ENCODE measurements at places on chromosomes 6 and 20.

DNA sequence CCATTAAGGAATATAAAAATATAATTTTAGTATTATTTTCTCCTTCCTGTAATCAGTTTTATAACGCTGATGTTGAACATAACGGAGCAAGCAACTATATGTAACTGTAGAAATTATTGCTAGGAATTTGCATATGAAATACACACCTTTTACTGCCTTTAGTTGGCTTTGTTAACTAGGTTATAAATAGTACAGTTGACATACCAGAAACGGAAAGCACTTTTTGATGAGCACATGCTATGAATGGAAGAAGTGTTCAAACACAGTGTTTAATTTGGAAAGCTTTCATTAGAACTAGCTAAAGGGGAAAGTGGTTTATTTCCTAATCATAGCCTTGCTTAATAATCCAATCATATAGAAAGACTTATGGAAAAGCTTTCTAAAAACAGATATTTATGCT lies 25.3 kb upstream of the BEND3 start:
- no peak for DNase-seq

DNA sequence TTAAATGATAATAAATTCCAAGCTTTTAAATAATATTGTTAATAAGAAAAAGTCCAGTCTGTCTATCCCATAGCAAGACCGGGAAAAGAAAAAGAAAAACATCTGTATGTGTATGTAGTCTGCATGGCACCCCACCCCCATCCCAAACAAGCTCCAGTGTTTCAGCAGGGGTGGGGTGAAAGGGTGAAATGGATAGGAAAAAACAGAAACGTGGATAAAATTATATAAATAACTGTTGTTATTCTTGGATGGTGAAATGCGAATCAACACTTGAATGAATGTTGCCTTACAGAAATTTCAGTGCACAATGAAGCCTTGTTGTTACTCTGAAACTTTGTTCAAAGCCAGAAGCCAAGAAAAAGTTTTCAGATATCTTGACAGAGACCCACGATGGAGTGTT lies 31.4 kb downstream of the HAO1 start:
- DNase-seq = no peak

GRCh38 chr20:884983-885952 lies 30.9 kb downstream of the ANGPT4 start:
- no peak for DNase-seq

DNA sequence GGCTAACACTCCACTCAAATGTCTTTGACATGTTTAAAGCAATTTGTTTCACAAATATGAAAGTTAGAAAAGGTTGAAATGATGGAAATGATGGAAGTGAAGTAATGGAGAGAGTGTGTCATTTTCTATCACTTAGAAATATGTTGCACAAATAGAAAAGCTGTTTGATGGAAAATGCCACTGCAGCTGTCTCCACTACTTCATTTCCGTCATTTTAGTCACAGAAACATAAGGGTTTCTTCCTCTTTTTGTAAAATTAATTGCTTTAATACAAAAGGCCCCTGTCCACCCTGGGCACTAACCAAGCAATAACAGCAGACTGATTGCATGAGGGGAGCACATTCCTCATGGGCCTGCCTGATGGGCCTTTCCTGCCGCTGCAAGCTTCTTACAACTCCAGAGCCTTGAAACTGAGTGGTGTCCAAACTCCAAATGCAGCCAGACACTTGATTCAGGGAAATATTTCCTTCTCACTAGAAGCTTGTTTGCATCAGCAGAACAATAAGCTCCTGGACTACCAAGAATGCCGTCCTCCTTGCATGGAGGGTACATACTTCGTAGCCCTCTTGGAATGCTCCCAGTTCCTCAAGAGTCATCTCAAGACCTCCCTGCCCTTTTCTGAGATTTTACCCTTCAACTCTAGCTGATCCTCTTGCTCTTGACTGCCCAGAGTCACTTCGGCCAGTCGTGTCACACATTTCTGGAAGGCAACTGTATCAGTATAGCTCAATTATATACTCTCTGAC lies 36.1 kb downstream of the F13A1 start:
- no peak for DNase-seq

DNA sequence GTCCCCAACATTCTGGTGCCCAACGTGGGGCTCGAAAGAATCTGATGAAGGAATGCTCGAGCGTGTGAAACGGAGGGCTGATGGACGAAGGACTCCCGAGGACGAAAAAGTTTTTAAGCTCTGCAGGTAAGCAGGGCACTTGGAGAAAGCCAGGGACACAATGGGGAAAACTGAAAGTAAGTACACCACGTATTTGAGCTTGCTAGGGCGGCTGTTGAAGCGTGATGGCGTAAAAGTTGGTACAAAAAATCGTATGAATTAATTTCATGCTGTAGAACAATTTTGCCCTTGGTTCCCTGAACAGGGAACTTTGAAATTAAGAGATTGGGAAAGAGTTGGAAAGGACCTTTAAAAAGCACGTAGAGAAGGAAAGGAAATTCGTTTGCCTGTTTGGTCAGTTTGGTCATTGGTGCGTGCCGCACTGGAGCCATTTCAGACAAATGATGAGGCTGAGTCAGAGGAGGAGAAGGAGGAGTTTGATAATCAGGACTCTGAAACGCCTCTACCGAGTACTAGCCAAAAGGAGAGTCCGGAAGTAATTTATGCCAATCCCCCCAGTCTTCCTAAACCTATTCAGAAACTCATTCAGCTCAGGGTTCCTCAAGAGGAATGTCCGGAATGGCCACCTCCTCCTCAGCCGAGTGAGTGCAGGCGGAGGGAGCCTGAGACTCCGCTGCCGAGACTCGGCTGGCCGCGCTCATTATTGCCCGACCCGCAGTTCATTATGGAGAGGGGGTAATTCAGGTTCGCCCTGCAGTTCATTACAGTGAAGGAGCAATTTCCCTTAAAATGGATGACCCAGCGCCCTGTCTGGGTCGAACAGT lies 59.2 kb upstream of the PRSS16 start:
- no peak for DNase-seq

DNA sequence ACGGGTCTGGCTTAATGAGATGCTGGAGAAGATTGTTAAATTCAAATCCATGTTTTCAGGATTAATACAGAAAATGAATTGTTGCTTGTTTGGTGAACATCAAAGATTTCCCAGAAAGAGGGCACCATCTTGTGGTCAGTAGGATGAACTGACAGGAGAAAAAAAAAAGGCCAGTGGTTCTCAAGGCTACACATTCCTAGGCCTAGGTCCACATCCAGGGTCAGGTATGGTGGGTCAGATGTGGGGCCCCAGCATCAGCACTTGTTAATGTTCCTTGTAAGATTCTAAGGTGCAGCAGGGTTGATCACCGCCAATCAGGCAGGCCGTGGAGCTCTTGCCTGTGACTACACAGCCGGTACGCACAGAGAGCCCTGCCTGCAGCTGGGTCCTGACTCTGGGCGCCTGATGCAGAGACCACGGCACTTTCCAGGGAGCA lies 34.0 kb upstream of the FOXO3 start:
- DNase-seq = no peak

DNA sequence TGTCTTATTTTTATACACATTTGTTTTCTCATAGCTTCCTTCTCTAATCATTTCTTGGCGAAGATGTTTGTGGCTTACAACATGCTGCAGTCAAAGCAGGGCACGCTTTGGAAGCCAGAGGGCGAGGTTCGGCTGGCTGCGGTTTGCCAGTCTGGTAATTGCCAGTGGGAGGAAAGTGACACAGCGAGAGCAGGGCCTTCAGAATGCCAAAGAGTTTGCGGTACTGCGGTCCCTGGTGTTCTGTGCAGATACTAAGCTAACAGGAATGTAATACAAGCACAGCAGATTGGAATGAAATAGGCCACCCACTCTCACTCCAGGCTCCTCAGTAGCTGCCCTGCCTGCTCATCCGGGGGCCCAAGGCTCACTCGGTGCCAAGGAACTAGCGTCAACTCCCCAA lies 58.7 kb upstream of the TGM3 start:
- DNase-seq = no peak

DNA sequence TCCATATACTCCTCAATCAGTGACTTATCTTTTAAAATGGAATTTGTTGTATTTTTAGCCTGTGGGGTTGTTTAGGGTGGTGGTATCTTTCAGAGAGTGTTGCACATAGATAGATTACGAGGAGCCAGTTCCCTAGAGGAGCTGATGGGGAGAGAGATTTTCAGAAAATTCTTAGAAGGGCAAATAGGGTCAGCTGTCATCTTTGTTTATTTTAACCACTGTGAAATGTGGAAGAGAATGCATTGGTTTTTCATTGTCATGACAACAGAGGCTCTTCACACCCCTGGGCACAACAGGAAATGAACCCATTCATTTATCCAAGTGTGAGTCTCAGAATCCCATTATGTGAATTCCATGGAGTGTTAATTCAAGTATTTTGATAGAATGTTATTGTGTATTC lies 188.4 kb downstream of the JARID2 start:
- DNase-seq = no peak

DNA sequence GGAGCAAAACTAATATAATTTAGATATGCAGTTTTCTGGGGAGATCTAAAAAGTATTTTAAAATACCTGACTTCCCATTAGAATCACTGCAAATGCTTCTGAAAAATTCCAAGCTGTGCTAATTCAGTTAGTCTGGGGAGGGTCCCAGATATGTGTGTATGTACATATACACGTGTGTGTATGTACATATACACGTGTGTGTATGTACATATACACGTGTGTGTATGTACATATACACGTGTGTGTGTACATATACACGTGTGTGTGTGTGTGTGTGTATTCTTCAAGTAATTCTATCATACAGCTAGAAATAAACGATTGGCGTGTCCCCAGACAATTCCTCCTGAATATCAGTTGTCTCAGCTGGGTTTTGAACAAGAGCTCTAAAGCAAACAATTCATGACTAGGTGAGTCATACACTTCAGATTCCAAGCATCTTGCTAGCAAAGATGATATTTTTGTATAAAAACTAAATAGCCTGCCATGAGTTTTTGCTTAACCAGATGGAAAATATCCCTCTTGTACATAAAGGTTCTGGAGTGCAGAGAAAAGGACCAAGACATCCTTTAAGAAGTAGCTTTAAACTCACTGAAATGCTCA lies 58.2 kb downstream of the SPACA1 start:
- no peak for DNase-seq

DNA sequence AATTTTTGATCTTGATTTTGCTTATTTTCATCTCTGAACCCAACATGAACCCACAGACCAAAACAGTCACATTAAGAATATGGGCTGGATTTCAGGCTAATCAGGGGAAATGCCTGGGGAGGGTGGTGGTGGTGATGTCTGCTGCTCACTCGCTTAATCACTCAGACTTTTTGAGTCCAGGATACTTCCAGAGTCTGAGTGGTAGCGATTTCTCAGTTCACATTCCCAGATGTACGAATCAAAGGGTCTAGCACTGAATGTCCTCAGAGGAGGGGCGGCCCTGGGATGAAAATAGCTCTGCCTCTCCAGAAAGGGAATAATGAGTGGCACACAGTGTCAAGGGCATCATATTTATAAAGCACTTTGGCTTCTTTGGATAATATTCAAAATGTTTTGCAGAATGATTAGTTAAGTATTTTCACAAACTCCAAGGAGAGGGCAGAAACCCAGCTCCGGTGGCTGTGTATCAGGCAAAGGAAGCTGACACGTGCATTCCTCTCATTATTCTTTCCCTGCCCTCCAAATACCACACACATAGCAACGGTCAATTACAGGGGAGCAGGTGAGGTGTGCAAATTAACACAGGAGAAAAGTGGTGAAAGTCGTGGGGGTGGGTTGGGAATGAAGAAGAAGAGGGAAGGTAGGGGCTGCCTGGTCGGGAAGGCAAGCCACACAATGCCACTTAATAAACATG lies 345.2 kb upstream of the RSPO3 start:
- DNase-seq = no peak

- no peak for DNase-seq
Observed at GRCh38 chr6:118387921-118388701, 160.0 kb upstream of the PLN start.

DNA sequence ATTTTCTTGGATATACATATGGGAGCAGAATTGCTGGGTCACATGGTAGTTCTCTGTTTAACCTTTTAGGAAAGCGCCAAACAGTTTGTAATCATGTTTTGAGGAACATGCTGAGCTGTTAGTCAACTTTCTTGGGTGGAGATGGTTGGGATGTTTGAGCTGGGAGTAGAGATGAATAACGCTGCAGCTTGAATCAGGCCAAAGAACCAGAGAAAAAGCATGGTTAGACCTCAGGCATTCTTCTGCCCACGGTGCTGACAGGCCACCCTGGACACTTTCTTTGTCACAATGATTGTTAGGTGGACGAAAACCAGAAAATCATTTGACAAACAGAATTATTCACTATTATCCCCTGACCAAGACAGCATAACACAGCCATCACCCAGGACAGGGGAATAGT lies 66.8 kb downstream of the PRDM1 start:
- no peak for DNase-seq
